ENCODE measurements at places on chromosomes 1 and 21.

DNA sequence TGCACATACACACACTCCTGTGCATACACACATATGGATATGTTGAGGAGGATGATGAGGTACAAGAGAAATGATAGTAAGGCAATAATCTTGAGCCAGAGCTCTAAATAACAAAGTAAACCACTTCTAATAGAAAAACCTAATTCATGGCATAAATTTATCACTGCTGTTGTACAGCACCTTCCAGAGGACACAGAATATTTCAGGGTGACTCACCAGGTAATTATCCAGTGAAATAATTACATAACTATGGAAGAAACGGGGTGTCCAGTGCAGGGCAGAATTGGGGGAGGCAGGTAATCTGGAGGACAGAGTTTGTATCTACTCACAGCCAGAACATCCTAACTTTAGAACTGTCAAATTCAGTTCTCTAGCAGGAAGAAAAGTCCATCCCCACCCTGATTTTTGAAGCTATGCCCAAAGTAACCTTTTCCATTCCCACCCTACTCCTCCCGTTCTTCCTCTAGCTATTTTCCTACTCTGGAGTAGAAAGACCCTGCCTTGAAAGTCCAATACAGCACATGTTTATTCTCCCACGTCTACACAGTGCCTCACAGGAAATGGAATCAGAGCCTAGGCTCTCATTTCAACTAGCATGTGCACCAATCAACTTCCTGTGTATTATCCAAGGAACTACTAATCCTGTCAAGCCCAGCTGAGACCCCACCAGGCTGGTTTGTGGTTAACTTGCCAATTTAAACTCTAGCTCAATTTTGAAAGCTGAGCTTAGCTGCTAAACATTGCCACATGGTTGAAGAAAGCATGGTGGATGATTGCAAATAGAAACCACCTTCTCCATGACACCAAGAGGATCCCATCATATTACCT, 96.6 kb downstream of the PTPN14 start:
- DNase-seq, result no peak

GRCh38 chr1:57788313-57788712, 364.5 kb upstream of the DAB1 start:
- no peak for DNase-seq

DNA sequence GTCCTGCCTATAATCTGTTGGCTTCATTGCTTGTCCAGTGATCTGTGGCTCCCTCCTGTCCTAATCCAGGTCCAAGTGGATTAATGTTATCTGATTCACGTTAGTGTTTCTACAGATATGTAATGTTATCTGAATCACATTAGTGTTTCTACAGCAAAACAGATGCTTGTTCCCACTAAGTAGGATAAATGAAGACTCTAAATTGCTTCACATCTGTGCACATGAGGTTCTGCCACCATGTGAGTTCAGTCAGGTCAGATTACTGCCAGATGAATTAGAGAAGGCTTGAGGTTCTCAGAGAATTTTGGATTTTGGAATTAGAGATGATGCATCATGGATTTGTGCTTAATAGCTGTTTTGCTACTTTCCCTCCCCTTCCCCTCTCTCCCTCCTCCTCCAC, 13.2 kb downstream of the DISC1 start:
- no peak for DNase-seq

- no peak for DNase-seq
Observed at GRCh38 chr1:58884706-58885661, 101.1 kb upstream of the JUN start.

DNA sequence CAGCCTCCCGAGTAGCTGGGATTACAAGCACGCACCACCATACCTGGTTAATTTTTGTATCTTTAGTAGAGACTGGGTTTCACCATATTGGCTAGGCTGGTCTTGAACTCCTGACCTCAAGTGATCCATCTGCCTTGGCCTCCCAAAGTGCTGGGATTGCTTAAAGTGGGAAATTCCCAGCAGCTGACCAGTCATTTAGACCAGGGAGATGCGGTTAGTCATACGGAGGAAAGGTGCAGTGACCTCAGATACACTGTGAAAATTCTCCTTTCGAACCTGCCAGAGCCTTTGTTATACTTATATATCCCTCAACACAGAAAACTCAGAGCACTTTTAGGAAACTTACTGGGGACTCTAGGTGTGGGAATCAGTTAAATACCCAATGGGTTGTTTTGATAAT, 39.6 kb downstream of the MAP10 start:
- DNase-seq, result no peak

GRCh38 chr1:224489534-224490365, 55.2 kb upstream of the WDR26 start:
- no peak for DNase-seq

DNA sequence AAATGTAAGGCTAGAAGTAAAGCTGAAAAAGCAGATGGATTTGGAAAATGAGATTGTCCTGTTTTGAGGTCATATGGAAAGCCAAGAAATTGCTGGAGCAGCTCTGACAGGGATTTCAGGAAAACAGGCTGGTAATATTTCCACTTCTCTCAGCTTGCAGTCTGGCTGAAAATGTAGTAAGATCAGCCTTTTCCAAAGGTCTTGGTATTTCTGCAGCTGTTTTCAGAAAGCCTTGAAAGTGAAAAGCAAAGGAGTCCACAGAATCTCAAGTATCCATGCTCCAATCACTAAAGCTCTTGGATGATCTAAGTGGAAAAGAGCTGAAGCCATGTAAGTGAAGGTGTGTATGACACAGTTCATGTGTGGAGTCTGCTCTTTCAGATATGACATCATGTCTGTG, 41.6 kb upstream of the APOBEC4 start:
- no peak for DNase-seq

DNA sequence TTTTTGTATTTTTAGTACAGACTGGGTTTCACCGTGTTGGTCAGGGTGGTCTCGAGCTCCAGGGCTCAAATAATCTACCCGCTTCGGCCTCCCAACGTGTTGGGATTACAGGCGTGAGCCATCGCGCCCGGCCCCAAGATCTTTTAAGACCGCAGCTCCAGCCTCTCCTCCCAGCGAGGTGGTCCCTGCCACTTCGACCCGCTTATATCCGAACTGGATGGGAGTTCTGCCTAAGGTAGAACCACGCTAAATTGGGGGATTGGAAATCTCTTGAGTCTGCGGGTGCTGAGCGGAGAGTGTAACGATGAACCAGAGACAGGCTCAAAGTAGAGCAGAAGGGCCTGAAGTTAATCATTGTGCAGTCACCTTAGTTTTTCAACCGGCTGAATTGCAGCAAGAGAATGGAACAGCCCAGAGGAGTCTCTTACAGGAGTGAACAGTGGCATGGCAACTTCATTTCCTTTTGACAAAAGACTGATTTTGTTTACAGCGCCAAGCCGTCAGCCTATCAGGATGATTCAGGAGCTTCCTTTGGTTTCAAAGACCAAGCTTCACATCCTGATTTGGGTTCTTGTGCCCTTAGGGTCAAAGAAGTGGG, 726 bp upstream of the CYB5R1 start:
- DNase-seq, result no peak

DNA sequence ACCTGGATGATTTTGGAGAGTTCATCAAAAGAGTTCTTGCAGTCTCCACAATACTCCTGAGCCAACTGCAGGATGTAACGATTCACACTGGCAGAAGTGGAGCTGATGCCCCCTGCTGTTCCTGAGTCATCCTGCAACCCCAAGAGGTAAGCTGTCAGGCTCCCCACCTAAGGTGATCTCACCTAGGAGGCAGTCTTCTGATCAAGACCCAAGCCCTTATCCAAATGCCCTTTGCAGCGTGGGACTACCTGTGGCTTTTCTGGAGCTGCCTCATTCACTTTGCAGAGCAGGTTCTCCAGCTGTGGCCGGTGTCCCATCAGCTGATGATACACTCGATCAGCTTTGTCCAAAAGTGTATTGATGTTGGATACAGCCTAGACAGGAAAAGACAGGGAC, 96.4 kb downstream of the UBR4 start:
- no peak for DNase-seq

DNA sequence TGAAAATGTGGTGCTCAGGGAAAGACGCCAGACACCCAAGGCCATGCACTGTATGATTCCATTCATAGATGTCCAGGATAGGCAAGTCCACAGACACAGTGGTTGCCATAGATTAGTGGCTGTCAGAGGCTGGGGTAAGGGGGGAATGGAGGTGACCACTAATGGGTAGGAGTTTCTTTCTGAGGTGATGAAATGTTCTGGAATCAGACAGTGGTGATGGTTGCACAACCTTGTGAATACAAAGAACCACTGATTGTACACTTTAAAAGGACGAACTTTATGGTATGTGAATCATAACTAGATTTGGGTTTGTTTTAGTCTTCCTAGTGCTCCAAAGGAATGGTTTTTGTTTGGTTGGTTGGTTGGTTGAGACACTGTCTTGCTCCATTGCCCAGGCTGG, 51.7 kb downstream of the PRAMEF20 start:
- DNase-seq, result no peak

DNA sequence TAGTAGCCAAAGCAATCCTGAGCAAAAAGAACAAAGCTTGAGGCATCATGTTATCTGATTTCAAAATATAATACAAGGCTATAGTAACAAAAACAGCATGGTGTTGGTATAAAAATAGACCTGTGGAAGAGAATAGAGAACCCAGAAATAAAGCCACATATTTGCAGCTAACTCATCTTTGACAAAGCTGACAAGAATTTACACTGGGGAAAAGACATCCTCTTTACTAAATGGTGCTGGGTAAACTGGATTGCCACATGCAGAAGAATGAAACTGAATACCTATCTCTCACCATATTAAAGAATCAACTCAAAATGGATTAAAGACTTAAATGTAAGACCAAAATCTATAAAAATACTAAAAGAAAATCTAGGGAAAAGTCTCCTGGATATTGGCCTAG, 59.5 kb upstream of the CD55 start:
- DNase-seq, result no peak

DNA sequence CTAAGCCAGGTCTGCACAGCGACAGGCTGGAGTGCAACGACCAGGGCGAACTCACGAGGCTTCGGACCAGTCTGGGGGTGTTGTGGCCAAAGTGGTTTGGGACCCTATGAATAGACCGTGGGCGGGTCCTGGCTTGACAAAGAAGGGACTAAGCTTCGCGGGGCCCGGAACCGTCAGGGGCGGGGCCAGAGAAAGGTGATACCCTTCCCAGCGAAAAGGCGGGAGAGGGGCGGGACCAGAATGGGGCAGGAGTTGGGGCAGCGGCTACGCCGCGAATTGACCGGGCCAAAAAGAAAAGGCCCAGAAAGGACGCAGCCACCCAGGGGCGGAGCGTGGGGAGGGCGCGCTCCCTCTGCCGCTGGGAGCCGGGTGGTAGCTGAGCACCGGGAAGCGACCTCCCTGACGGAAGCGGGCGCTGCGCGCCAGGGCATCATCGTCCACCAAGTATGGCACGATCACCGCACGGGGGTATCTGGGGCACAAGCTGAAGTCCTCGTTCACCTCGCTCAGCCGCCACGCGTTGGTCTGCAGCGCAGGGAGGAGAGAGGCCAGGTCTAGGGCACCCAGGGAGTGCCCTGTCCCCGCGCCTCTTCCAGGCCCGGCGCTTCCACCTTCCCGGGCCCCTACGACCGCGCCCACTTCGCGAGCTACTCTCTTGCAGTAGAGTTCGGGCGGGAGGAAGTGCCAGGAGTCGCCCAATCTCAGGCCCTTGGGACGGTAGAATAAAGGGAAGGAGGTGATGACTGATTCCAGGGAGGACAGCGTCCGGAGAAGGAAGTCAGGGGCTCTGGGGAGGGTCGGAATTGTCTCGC, 6.7 kb upstream of the FAM167B start:
- peak; percentile 30 for DNase-seq

DNA sequence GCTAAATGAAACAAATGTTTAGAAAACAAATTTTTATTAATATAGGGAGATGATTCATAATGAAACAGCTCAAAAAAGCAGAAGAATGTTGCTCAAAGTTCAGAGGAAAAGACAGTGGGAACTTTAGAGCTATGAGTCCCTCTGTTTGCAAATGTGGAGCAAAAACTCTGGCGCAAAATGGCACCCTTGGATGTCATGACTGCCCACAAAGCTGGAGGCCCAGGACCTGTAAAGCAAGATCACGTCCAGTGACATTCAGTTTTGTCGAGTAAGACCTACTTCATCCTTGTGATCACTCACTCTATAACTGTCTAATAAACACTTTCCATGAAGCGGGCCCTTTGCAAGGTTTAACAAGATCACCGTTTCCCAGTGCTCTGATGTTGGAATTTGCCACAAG, 9.1 kb upstream of the EXO1 start:
- DNase-seq, result no peak

- DNase-seq, result no peak
Observed at GRCh38 chr1:21754583-21754982, 28.4 kb downstream of the USP48 start.

DNA sequence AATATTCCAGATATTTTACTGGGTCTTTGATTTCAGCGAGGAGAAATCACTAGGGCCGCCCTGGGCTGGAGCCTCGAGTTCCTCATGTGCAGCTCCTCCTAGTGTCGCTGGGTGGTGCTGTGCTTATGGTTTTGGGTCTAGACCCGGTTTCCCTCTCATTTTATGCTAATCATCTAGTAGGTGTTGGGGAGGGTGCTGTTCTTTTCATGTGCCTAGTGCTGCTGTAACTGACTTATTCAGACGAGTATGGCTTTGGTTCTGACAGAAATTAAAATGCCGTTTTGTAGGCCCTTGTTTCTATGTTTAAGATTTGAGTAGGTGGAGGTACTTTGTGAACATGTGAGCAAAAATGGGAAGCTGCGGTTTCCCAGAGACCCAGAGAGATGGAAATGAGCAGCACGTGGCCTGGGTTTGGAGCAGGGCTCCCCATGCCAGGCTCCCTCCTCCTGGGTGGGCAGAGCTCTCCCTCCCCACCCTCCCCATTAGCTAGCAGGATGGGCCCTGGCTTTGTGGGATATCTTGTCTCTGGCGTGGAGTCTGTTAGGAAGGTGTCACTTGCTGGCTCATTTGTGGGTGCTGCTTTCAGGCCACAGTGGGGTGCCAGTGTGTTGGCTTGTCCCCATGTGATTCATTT, 74.0 kb upstream of the GPR88 start:
- DNase-seq, result no peak

GRCh38 chr1:116075990-116076389, 35.2 kb upstream of the MAB21L3 start:
- DNase-seq, result no peak

GRCh38 chr1:14149431-14149830, 449.1 kb upstream of the KAZN start:
- DNase-seq, result no peak

DNA sequence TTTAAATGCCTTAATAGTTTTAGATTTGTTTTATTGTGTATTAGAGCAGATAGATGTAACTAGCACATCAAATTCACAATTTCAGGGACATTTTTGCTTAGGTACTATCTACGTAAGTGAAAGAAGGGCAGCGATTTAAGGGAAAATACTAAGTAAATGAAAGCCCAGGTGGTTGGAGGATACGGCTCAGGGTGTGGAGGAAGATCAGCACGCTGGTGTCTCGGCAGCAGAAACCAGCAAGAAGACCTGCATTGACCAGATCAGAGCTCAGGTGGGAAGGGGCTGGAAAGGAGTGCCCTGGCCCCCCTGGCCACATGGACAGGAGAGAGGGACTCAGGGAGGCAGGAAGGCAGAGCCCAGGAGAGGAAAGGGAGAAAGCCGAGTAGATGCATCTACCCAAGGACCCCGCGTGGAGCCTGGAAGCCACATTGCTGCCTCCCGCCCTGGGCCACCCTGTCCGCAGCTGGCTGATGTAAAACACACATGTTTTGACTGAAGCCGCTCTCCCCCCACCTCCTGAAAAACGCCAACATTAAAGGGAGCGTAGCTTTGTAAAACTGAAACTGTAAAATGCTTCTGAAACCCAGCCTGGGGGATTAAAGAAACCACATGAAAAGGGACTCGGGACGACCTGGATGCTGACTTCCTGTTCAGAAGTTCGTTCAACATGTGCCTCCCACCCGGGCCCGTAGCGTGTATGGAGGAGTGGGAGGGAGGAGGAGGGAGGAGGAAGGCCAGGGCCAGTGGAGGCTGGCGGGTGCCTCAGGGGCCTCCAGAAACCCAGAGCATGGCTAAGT, 72.6 kb upstream of the TARDBP start:
- no peak for DNase-seq

- no peak for DNase-seq
Observed at GRCh38 chr1:9706178-9706577, 54.6 kb downstream of the PIK3CD start.

Measured in stimulated activated CD8-positive, alpha-beta memory T cell treated with anti-CD3 and anti-CD28 coated beads, Interleukin-12 subunit alpha, Interleukin-12 subunit beta, amount 100 ng/mL, for 4 hours (primary cell).